ENCODE measurements at places on chromosomes 12 and 14. TPM values are rescaled to one million over a fixed set of nuclear protein-coding genes. Genes with fewer than 3 reads are reported as not detected.

RILPL1 gene
- total RNA-seq: 8.3 TPM

PSMC1 gene
- 401 TPM for total RNA-seq

SLC25A21 gene
- total RNA-seq: 2.6 TPM

DNA sequence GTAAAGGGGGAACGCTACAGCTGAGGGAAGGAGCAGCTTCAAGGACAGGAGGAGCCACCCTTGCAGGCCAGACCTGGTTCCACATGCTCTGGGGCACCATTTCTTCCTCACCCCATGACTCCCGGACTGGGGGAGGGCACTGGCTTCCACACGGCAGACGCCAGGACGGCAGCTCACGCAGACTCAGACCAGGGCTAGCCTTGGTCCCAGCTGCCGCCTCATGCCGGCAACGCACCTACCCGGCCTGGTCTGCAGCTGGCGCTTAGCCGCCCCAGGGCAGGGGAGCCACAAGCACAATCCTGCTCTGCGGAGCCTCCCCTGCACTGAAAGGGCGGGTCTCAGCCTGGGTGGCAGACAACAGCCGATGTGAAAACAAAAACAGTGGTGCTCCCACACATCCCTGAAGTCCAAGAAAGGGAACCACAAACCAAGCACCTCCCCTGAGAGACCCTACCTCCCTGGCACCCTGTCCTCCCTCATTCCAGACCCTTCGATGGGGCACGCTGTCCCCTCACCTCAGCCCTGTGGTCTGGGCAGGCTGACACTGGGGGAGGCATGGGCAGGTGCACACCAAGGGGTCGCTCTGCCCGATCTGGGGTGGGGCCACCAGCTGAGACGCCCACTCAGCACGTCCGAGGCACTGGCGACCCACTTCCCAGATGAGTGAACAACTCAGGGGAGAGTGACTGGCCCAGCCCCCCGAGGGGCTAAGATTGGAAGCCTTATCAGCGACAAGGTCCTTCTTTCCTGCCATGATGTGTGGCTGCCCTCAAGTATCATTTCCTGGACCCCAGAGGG lies 65.0 kb downstream of the CHGA start:
- peak; percentile 72 for DNase-seq

- no peak for DNase-seq
Observed at GRCh38 chr14:61238611-61239245, 42.4 kb downstream of the TMEM30B start.

DNA sequence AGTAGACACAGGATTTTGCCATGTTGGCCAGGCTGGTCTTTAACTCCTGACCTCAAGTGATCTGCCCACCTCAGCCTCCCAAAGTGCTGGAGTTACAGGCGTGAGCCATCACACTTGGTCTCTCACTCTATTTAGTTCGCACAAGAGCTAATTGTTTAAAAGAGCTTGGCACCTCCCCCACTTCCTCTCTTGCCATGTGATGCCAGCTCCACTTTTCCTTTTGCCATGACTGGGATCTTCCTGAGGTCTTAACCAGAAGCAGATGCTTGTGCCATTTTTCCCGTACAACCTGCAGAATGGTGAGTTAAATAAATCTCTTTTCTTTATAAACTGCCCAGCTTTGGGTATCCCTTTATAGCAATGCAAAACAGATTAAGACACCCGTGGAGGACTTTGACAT lies 200.1 kb upstream of the FRMD6 start:
- no peak for DNase-seq

GRCh38 chr12:49672301-49673217 lies 34.6 kb downstream of the FMNL3 start:
- DNase-seq: no peak

DNA sequence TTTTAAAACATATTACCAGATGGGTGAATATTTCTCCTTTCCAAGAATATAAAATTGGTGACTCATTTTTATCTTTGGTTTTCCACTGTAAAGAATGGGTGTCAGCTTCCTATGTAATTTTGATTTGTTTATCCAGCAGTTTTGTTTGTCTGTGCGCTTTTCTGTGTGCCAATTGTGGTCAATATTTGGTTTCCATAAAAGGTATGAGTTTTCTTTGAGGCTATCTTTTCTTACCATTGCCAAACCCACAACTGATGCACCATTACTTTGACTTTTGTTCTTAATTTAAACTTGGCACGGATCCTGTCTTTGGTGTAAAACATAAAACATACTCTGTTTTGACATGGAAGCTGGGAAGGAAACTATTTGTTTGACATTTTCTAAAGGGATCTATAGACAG lies 78.8 kb upstream of the NAV3 start:
- DNase-seq: no peak

SMIM41 gene
- not detected for total RNA-seq

M6PR gene
- total RNA-seq: 162 TPM

DNA sequence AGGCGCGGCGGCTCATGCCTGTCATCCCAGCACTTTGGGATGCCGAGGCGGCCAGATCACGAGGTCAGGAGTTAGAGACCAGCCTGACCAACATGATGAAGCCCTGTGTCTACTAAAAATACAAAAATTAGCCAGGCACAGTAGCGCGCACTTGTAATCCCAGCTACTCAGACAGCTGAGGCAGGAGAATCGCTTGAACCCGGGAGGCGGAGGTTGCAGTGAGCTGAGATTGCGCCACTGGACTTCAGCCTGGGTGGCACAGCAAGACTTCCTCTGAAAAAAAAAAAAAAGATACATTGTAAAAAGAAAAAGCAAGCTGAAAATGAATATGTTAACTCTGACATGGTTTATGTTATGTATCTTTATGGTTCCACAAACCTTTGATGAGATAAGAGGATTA lies 33.6 kb downstream of the RPGRIP1 start:
- DNase-seq: no peak

DNA sequence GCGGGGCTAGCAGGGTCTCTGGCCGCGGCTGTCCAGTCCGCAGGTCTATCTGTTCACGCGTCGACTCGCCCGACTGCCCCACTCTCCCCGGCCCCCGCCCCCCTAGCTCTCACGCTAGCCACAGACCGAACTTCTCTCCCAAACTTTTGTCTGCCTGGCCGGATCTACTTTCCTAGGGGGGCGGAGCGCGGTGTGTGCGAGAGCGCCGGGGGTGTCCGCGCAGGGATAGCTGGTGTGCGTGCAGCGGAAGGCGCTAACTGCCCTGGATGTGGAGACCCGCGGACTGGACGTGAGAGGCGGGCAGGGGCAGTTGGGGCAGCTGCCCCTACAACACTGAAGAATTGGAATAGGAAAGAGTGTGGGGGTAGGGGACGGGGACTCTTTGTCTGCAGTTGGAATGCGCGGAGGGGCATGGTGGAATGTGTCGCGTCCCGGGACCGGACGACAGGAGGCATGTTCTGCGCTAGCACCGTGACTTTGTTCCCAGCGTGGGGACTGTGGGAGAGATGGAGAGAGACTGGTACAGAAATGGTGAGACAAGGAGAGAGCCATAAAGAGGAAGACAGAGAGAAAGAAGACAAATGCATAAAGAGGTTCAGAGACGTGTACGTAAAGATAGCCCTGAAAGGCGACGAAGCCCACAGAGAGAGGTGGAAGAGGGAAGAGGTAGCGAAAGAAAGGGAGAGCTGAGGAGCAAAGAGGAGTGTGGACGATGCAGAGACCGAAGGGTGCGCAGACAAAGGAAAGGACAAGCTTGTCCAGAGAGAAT lies at the start of gene AJUBA:
TSS of gene AJUBA (minus strand) at position 75 of the 769 bp plus-strand sequence. CDS start 285 bp downstream, outside the sequence.
- peak; percentile 94 for DNase-seq

GYS2 gene
- not detected for total RNA-seq

DNA sequence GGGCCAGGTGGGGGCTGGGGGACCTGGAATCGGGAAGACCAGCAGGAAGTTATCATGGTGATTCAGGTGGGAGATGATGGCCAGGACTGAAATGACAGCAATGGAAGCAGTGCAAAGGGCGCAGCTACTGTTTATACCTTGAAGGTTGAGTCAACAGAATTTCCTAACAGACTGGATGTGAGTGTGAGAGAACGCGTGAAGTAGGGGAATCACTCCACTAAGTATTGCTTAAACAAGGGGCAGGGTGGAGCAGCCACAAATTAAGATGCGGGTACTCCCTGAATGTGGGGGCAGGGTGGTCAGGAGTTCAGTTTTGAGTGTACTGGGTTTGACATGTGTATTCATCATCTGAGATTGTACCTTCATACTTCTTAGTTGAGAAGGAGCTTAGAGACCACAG lies 45.1 kb downstream of the MYF5 start:
- no peak for DNase-seq

RASSF9 gene
- not detected for total RNA-seq

DNA sequence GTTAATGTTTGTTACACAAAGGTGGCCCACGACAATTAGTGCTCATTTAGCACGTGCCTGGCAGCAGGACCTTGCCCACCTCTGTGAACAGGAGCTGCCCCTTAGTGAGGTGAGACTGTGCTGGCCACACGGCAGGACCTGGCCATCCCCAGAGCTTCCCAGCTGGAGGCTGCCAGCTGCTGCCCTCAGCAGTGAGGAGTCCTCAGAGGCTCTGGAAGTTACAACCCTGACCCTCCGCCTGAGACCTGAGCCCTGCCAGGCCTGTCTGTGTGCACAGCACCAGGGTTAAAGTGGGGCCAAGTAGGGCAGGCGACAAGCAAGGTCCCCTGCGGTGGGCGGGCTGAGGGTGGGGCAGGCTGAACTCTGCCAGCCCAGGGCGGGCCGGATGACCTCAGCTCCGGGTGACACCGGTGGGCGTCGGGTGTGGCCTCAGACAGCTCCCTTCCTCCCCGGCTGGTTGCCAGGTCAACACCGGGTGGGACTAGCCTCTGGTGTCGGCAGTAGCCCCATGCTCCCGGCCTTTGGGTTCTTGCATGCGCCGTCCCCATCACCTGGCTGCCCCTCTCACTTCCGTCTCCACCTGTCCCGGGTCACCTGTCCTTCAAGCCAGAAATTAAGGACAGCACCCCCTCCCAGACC lies 9.2 kb upstream of the LBHD2 start:
- peak; percentile 56 for DNase-seq

DNA sequence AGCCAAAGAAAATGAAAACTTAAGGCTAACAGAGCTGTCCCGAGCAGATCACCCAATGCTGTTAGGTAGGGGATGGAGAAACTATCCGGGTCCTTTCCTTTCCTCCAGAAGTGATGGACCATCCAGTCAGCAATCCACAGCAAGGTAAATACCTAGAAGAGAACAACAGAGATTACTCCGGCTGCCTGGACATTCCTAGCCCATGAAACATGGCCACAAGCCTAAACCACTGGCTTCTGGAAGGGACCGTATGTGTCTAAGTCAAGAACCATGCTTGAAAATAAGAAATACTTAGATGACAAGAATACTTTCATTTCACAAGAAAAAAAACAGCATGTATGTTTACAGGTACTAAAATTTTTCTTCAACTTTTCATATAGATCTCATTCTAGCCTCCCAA lies 152.9 kb downstream of the SLC41A2 start:
- no peak for DNase-seq

- DNase-seq: no peak
Observed at GRCh38 chr12:51669271-51669670, 78.2 kb downstream of the SCN8A start.

DNA sequence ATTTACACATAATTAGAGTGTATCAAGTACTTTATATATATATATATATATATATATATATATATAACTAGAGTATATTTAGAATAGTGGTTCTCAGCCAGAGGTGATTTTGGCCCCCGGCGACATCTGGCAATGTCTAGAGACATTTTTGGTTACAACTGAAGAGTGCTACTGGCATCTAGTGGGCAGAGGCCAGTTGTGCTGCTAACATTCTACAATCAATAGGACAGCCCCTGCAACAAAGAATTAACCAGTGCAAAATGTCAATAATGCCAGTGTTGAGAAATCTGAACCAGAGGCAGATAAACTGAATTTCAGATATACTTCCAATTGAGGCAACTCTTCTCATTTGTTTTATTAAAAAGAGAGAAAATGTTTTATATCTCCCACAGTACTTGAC lies 8.9 kb downstream of the GTF2A1 start:
- no peak for DNase-seq

TRIM9 gene
- 0.16 TPM for total RNA-seq

Data from SJSA1 (cell line).